ENCODE measurements at places on chromosomes 12 and 14. TPM values are rescaled to one million over a fixed set of nuclear protein-coding genes. Genes with fewer than 3 reads are reported as not detected.

GRCh38 chr12:6788972-6789924 is at the start of gene CD4:
Gene CD4, plus strand, starts transcription at chr12:6789528. Its CDS starts 10,611 bp downstream, at chr12:6800139.
- DNase-seq: peak; percentile 53

- no peak for DNase-seq
Measured at GRCh38 chr14:33505266-33505962, 445.5 kb downstream of the EGLN3 start.

Gene CLEC2B
- not detected for total RNA-seq

Gene GLI1
- total RNA-seq: 18.1 TPM

Gene SUDS3
- total RNA-seq: 77.1 TPM
